ENCODE measurements at places on chromosomes 3 and 15.

GRCh38 chr15:92667970-92668485 is 12.5 kb upstream of the FAM174B start:
- no peak for DNase-seq

GRCh38 chr3:64530434-64531049 is 157.3 kb downstream of the ADAMTS9 start:
- DNase-seq, result no peak

- no peak for DNase-seq
Measured at GRCh38 chr15:80106051-80106450, 46.6 kb downstream of the ZFAND6 start.

- DNase-seq, result no peak
Measured at GRCh38 chr3:105608623-105609022, 241.9 kb downstream of the ALCAM start.

DNA sequence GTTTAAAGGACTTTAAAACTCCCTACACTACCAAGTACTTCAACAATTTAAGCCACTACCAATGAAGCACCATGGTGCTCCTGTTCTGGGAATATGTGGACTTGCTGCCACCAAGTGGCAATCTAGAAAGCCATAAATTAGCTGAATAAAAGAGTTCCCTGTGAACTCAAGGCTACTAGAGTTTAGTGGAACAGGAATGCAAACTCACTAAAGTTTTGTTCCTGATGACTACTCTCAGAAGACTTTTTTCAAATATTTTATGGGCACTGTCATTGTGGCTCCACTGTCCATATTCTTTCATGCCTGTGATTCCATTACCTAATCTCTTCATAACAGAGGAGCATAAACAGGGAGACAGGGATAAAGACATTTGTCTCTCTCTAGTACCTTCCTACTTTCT is 63.9 kb downstream of the TMCC1 start:
- peak; percentile 90 for DNase-seq

DNA sequence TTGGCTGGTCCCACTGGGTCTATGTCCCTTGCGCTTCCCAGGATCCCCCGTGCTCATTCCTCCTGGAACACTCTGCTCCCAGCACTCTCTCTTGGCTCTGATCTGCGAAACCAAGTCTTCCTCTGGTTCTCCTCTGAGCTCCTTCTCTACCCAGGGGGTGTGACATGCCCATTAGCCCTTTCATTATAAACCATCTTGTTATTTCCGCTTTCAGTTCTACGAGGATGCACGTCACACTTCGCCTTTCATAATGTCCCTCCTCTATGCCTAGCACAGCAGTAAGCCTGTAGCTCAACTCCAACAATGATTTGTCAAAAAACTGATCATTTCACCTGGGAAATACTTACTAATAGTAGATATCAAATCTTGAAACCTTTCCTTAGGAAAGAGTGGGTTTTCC is 52.0 kb upstream of the RAD18 start:
- no peak for DNase-seq

- DNase-seq, result no peak
Measured at GRCh38 chr15:58545307-58546065, 113.7 kb downstream of the LIPC start.

GRCh38 chr15:39367596-39367995 is 213.3 kb upstream of the THBS1 start:
- no peak for DNase-seq

DNA sequence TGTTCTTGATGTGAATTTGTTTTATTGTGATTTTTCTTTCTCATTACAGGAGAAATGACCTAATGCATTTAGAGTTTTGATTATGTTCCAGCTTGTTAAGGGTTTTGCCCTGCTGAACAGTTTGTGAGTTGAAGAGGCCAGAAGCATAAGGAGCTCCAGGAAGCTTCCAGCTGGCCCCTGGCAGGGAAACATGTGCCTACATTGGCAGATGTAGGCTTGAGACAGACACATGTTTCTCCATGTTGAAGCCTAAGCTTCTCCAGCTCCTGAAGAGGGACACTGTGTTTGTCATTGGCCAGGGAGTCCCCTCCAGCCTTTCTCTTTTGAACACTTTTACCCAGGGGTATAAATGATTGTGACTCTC is 88.4 kb downstream of the ASB7 start:
- no peak for DNase-seq

DNA sequence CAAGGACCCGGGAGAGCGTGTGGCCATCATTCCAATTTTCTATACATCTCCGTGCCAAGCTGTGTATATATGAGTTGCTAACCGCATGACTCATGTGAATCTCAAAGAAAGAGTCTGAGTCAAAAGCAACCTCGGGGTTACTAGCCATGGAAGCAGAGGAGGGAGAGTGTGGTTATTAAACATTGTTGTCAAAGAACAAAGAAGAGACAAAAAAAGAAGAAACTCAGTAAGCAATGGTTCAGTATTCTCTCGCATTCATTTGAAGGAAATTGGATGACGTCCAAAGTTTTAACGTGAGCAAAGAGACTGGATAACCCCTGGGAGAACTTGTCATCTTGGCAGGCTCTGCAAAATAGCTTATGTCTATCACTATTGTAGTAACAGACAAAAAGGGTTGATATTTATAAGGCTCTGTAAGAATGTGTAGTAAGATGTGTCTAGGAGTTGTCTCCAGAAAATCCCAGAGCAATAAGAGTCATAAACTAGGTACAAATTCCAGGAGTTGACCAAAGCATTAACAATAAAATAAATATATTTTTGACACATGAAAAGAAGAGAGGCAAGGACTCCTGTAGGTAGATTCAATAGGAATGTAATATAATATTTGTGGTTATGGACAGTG is 52.8 kb upstream of the GRM7 start:
- DNase-seq, result no peak

DNA sequence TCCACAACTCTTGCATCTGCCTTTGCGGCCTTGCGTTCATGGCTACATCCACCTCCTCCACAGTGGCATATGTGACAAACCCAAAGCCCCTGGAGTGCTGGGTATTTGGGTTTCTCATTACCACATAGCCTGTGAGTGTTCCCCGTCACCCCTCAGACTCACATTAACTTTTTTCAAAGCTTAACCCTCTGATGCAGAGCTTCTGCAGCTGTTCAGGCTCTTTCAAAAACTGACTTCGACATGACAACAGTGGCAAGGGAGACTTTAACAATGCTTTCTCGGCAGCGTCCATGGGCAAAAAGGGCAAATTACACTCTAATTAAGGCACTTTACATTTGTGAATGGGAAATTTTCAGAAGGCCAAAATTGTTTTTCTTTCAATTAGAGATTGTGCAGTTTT is 343.2 kb downstream of the UNC13C start:
- no peak for DNase-seq

DNA sequence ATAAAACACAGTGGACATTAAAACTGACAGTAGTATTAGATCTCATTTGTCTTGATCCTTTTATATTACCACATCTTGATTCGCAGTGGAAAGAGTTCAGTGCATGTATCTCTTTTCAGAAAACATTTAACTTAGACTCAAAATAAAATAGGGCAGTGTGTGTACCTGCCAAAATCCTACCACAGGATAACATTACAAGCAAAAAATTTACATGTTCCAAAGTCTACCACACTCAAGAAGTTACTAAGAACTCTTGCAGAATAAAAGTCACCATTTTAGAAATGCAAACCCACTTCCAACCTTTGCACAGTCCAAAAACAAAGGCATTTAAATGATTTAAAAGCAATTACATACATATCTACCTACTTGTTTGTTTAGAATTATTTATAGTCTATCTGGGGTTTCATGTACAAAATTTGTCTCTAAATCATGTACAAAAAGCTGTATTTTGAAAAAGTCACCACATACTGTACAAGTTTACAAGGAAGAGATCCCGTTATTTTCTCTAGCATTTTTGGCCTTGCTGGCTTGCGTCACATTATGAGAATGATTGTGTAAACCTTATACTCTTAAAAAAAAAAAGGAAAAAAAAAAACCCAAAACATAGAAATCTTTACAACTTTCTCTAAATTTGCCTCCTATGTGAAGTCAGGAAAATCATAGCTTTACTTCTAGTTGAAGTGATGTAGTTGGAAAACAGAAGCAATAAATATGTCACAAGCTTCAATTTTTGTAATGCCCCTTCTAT is 153.8 kb downstream of the ADAM10 start:
- DNase-seq, result no peak

- DNase-seq, result peak; percentile 20
Measured at GRCh38 chr15:86772369-86773059, 692.8 kb downstream of the AGBL1 start.

- DNase-seq, result no peak
Measured at GRCh38 chr15:95840004-95840403, 490.5 kb upstream of the NR2F2 start.

GRCh38 chr3:194522579-194523046 is 35.8 kb upstream of the ATP13A3 start:
- peak; percentile 47 for DNase-seq

DNA sequence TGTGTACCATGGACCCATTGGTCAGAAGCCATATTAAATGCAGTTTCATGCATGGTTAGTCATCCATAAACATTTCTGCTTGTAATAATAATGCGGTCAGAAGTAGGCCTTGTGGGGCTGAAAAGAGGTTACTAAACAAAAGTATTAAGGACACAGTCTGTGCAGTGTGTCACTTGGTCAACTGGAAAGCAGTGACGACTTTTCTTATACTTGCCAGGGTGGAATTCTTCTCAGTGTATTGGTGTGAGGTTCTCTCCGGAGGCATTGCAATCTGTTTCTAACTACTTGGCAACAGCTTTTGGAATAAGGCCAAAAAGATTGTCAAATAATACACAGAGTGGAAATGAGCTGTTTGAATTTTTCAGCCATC is 46.8 kb downstream of the CHL1 start:
- DNase-seq, result peak; percentile 88

GRCh38 chr3:163132111-163132510 is 1635.5 kb downstream of the OTOL1 start:
- DNase-seq, result no peak
